GM12878 (cell line): ENCODE measurements at places on chromosomes 1 and 21.

DNA sequence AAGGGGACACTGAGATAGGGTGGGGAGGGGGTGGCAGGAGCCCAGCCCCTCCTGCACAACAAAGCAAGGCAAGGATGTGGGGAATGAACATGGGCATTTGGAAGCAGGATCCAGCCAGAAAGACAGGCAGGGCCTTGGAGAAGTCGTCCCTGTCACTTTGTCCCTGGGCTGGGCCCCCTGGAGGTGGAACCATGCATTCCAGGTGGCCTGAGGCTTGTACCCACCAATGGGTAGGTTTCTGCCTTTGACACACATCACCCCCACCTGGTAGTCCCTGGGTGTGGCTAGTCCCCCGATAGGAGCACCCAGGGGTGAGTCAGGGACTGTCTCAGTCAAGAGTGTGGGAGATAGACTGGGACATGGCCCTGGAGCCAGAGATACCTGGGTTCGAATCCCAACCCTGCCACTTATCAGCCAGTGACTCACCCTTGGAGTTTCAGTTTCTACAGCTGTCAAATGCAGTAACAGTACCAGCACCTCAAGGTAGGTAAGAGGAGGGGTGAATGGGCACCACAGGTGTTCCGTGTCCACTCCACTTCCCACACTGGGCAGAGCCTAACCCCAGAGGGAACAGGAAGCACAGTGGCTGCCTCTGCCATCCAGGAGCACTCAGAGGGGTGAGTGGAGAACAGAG, 10.0 kb downstream of the PLA2G2D start:
- no peak for DNase-seq

- no peak for DNase-seq
Observed at GRCh38 chr1:213621077-213621476, 366.7 kb upstream of the PROX1 start.

DNA sequence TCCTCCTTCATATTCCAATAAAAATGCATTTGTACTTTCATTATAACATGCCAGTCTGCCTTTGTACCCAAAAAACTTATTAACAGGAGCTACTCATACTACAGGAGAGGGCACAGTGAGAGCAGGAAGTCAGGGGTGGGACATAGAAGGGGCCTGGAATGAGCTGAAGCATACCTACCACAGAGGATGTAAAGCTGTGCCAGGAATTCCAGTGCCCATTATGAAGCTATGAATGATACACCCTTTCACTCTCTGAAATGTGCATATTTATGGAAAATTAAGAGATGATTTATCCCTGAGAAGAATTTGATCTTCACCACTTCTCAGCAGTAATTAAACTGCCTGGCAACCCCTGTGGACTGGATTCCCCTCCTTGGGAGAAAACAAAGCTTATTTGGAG, 65.8 kb downstream of the ATP5PO start:
- no peak for DNase-seq

DNA sequence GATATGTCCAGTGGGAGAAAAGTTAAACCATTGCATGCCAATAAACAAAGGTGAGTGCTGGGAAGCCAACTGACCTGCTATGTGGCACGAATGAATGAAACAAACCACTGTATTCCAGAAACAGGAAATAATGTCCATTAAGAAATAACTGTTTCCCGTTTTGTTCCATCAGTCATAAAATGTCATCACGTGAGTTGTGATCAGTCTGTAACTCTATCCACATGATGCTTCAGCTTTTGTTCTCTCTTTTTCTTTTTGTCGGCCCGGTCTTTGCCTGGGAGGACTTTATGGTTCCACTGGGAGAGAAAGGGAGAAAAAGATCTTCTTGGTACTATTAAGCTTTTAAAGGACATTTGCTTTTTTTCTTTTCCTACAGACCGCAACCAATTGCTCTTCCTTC, 179.9 kb downstream of the TGFB2 start:
- no peak for DNase-seq

- no peak for DNase-seq
Observed at GRCh38 chr21:39332175-39332574, 16.7 kb downstream of the HMGN1 start.
